ENCODE measurements at places on chromosomes 2 and 18. TPM values are rescaled to one million over a fixed set of nuclear protein-coding genes. Genes with fewer than 3 reads are reported as not detected.

The IL36G gene
- total RNA-seq, result not detected

The RESP18 gene
- total RNA-seq, result not detected

The SERPINB12 gene
- not detected for total RNA-seq

The TEKT4 gene
- not detected for total RNA-seq

The RBKS gene
- total RNA-seq, result 8.4 TPM

The FANCL gene
- 23.8 TPM for total RNA-seq

The TAF4B gene
- total RNA-seq, result 3.9 TPM

The FNDC4 gene
- total RNA-seq, result 4.5 TPM

The NT5DC4 gene
- 0.94 TPM for total RNA-seq

The SCLY gene
- 19.4 TPM for total RNA-seq

The DQX1 gene
- total RNA-seq, result 0.14 TPM

The ACOXL gene
- not detected for total RNA-seq

The TEX44 gene
- not detected for total RNA-seq

The ELOA2 gene
- not detected for total RNA-seq

The KCNK3 gene
- 0.57 TPM for total RNA-seq

The TSPYL6 gene
- total RNA-seq, result not detected

The TAF1B gene
- 22.7 TPM for total RNA-seq

The CTAGE1 gene
- not detected for total RNA-seq

The TUBA3D gene
- 10.3 TPM for total RNA-seq

The PDE11A gene
- total RNA-seq, result 0.43 TPM

The TMEM247 gene
- not detected for total RNA-seq

The CCDC68 gene
- 4.8 TPM for total RNA-seq

The TMEM37 gene
- total RNA-seq, result 2.7 TPM

The MARCHF4 gene
- 21.4 TPM for total RNA-seq

The NEB gene
- 0.20 TPM for total RNA-seq

The TUBB8B gene
- not detected for total RNA-seq

The UGT1A1 gene
- total RNA-seq, result 0.51 TPM

The CPLX4 gene
- not detected for total RNA-seq

The HOXD13 gene
- total RNA-seq, result 0.18 TPM

The ARHGAP25 gene
- 0.22 TPM for total RNA-seq

The CCDC178 gene
- total RNA-seq, result not detected

The BCL2 gene
- 0.55 TPM for total RNA-seq

The TCF23 gene
- total RNA-seq, result not detected

The TRIM54 gene
- 1.2 TPM for total RNA-seq

The PKDCC gene
- total RNA-seq, result 21.7 TPM

The PAX3 gene
- total RNA-seq, result not detected

The GRHL1 gene
- total RNA-seq, result 1.2 TPM

The UGP2 gene
- total RNA-seq, result 93.8 TPM

The ARHGAP28 gene
- total RNA-seq, result not detected

The PLGLB2 gene
- total RNA-seq, result 0.19 TPM

The NOSTRIN gene
- total RNA-seq, result 1.2 TPM

The OTOS gene
- total RNA-seq, result not detected

The L3MBTL4 gene
- 0.05 TPM for total RNA-seq

The GALR1 gene
- not detected for total RNA-seq

The FAP gene
- 0.11 TPM for total RNA-seq

The FSHR gene
- total RNA-seq, result not detected

The DAW1 gene
- total RNA-seq, result 2.1 TPM

The SLC9A2 gene
- 2.9 TPM for total RNA-seq

The HMSD gene
- not detected for total RNA-seq

The BMP10 gene
- total RNA-seq, result not detected

The LAMA1 gene
- total RNA-seq, result 0.16 TPM

The INHA gene
- total RNA-seq, result 0.52 TPM

The IHH gene
- total RNA-seq, result 0.74 TPM

The FN1 gene
- 179 TPM for total RNA-seq

The RELCH gene
- total RNA-seq, result 14.9 TPM

All from A549 treated with AZD2906 at 1 μM for 4 hours (cell line).